Stimulated activated CD4-positive, alpha-beta T cell treated with anti-CD3 and anti-CD28 coated beads, Interleukin-4, amount 100 ng/mL, for 48 hours (primary cell): ENCODE measurements at places on chromosomes 4 and X.

GRCh38 chr4:22414833-22415232, 101.0 kb downstream of the ADGRA3 start:
- no peak for DNase-seq

GRCh38 chr4:53702334-53703266, 111.3 kb upstream of the LNX1 start:
- DNase-seq = no peak

DNA sequence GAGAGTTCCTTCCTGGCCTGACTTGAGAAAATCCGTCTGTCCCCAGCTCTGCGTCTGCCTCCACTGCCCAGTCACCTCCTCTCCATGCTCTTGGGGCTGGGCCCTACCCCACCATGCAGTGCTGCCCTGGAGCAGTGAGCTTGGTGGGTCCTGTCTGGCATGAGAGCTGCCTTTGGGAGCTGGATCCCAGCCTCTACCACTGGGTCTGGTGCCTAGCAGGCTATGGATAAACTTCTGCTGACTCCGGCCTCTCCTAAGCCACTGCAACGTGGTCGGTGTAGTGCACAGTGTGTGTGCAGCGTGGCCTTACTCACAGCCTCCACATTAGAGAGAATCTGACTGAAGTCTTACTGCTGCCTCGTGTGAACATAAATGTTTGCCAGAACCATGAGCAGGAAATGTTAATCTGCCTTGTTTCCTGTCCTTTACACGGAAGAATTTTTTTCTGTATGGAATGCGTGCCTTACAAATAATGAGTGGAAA, 47.6 kb downstream of the HTT start:
- no peak for DNase-seq

GRCh38 chr4:24394041-24394440, 190.3 kb downstream of the DHX15 start:
- DNase-seq = no peak

GRCh38 chr4:2151544-2151943, 90.4 kb downstream of the HAUS3 start:
- DNase-seq = no peak

- no peak for DNase-seq
Observed at GRCh38 chrX:134734466-134734952, 76.2 kb upstream of the PLAC1 start.

DNA sequence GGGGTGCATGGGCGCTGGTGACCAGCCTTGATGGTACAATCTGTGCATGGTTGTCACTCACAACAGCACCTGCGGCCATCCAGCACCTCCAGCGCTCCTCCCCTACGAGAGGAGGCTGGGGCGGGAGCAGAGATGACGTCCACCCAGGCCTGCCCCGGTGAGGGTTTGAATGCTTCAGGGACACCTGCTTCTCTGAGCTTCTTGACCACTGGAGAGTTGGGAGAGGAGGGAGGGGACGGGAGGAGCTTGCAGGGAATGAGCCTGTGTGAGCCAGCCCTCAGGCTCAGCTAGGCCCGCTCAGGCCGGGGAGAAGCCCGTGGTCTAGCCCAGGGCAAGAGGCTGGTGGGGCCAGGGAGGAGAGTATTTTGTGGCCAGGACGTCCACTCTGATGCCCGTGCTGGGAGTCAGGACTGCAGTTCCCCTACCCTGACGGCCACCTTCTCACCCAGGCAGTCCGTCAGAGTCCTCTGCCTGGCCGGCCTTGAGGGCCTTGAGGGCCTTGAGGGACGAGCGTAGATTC, 59.2 kb downstream of the CPZ start:
- DNase-seq = no peak

DNA sequence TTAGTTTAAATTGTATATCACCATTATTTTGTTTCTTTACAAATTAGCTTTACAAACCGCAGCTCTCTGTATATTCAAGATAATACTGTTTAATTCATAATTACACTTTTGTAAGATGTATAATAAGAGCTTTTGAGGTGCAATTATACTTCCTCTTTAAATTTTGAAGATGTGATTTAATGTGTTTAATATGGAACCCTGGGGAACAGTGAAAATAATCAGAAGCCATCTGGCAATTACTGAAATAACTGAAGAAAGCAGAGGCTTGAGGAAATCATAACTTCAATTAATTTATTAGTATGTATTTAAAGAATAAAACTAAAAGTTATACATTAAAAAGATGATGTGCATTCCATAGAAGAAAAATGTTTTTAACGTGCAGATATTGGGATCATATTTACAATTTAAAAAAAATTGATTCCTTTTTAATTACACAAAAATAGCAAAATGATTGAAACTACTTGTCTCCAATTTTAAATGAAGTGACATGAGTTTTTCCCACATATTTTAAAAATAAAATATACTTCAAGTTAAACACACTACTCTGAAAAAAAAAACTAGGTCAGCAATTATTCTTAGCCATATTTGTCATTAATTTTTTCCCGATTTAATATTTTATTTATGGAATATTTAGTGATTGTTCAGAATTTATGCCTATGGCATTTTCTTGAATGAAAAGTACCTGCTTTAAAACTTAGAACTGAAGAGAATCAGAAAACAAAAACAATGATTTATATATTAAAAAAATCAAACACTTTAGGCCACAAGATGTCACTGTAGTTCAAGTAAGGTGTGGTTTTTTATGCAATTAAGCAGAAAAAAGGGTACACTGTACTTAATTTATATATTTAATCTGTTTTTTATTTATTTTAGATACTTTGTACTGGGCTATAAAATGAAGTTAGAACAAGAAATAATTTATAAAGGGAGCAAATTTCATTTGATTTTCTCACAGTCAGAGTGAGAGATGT, 942.7 kb upstream of the NDST4 start:
- no peak for DNase-seq

- DNase-seq = peak; percentile 63
Observed at GRCh38 chrX:141176586-141177451, at the start of gene LDOC1. Gene LDOC1 (minus strand): TSS chrX:141177129. CDS start chrX:141177021, 108 bp downstream.

DNA sequence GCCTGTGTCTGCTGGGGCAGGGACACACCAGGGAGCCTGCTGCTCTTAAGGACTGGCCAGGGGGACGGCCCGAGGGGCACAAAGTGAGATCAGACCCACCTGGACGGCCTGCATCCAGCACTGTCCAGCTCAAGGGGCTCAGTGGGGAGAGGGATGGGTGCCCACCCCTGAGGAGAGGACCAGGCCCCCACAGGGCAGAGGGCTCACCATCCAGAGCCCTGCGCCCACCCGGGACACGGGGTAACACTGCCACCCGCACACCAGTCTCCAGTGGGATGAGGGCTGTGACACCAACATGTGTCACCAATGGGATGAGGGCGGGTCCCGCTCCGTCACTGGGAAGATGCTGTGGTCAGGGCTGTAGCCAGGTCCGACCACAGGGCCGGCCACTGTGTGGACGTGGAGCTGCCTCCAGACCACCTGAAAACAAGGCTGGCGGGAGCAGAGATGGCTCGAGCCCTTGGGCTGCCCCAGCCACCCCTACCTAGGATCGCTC, 13.2 kb downstream of the DGKQ start:
- DNase-seq = no peak

DNA sequence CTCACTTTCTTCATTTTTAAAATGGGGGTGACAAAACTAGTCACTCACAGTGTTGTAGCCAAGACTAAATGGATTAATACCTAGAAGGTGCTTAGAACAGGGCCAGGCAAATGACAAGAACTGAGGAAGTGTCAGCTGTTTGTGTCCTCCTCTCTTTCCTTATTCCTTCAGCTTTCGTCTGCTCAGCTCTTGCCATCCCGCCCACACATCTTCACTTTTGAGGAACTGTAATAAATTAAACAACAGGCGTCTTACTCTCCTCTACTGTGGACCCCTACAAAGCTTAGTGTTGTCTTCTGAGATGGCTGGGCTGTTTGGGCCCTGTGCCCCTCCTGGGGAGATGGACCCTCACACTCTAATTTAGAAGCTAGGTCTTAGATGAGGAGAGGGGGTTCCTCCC, 2.7 kb downstream of the HPSE start:
- DNase-seq = no peak

- no peak for DNase-seq
Observed at GRCh38 chrX:119753639-119754257, 4.6 kb upstream of the SOWAHD start.

GRCh38 chr4:6779667-6780565, 2.6 kb upstream of the KIAA0232 start:
- no peak for DNase-seq
